ENCODE measurements at places on chromosomes 2 and 18.

- no peak for DNase-seq
Observed at GRCh38 chr2:69641887-69642708, 1.4 kb downstream of the AAK1 start.

- peak; percentile 94 for DNase-seq
Observed at GRCh38 chr2:165567273-165567672, 97.8 kb downstream of the CSRNP3 start.

- no peak for DNase-seq
Observed at GRCh38 chr2:225337183-225337582, 62.3 kb upstream of the NYAP2 start.

DNA sequence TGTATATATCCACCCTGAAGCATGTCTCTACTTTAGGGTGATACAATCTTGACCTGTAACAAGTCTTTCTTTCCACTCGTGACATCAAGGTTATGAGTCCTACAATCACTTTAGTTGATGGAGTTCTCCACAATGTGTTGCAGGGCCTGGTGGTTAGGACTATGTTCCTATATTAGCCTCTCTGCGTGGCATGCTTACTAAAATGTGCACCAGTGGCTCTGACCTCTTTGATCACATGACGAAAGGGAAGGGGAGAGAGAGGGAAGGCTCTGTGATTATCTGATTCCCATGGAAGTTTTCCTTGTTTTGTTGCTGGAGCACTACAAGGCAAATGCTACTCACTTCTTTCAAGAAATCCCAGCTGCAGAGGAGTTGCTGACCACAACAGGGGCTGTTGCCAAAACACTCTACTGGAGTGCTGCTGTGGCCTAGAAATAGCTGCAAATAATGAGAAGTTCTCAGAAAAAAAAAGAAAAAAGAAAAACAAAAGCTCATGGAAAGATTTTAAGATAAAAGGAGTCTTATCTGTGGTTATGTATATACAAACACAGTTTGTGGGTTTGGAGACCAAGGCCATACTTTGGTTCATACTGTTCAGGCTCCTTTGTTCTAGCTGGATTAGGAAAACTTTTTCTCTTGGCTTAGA lies 272.8 kb upstream of the MMADHC start:
- no peak for DNase-seq
